ENCODE measurements at places on chromosomes 1 and 21. TPM values are rescaled to one million over a fixed set of nuclear protein-coding genes. Genes with fewer than 3 reads are reported as not detected.

CFHR4 gene
- not detected for total RNA-seq

CATSPER4 gene
- total RNA-seq: not detected

CNIH3 gene
- total RNA-seq: 1.2 TPM

ANKRD45 gene
- 0.16 TPM for total RNA-seq

GUCA2B gene
- total RNA-seq: not detected

GNAT2 gene
- total RNA-seq: not detected

SLC25A44 gene
- 16.3 TPM for total RNA-seq

PTCH2 gene
- 0.43 TPM for total RNA-seq

ELOVL1 gene
- total RNA-seq: 34.4 TPM

TSPAN1 gene
- total RNA-seq: 1.1 TPM

HORMAD1 gene
- total RNA-seq: not detected

OR2AK2 gene
- total RNA-seq: not detected

CACNA1E gene
- 3.7 TPM for total RNA-seq

OR2L5 gene
- total RNA-seq: not detected

KNCN gene
- total RNA-seq: not detected

REG4 gene
- not detected for total RNA-seq

IL20 gene
- total RNA-seq: not detected

ADAMTS4 gene
- total RNA-seq: 13.0 TPM

PRRX1 gene
- 46.3 TPM for total RNA-seq

SMAP2 gene
- total RNA-seq: 16.3 TPM

SIPA1L2 gene
- total RNA-seq: 120 TPM

HSF2BP gene
- not detected for total RNA-seq

MIXL1 gene
- not detected for total RNA-seq

RYR2 gene
- total RNA-seq: 694 TPM

PTPN22 gene
- total RNA-seq: 0.43 TPM

CAPN9 gene
- 0.27 TPM for total RNA-seq

RAB7B gene
- total RNA-seq: 1.6 TPM

GBP7 gene
- total RNA-seq: not detected

PAX7 gene
- total RNA-seq: not detected

TMEM61 gene
- not detected for total RNA-seq

PTGS2 gene
- total RNA-seq: 0.32 TPM

RCSD1 gene
- total RNA-seq: 41.6 TPM

UBL4B gene
- total RNA-seq: not detected

CAPN8 gene
- not detected for total RNA-seq

NUP210L gene
- 0.30 TPM for total RNA-seq

ZNF593OS gene
- total RNA-seq: not detected

TTC39A gene
- 22.7 TPM for total RNA-seq

PTTG1IP gene
- total RNA-seq: 160 TPM

Data from Right ventricle myocardium inferior (tissue), 1 donor.